ENCODE measurements at places on chromosomes 5 and 9. TPM values are rescaled to one million over a fixed set of nuclear protein-coding genes. Genes with fewer than 3 reads are reported as not detected.
A peak's percentile ranks its signal among the peaks of the same experiment; 100 is the strongest.

The ACER2 gene
- total RNA-seq, result 5.6 TPM

The ORM1 gene
- not detected for total RNA-seq

DNA sequence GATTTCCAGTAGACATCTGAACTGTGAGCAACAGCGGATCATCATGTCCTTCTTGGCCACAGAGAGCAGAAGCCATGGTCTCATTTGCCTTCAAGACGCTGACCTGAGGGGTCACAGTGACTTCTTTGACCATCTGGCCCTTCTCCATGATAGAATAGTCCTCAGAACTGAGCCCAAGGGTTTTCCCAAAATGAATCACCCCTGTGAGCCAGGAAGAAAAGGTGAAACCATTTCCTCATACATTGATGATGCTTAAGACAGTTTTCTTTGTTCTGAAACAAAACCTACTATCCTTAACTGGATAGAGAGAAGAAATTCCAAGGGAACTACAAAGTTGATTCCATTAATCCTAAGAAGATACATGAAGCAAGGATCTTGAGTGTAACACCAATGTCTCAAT is 503.9 kb downstream of the CTNND2 start:
- no peak for DNase-seq

- no peak for DNase-seq
Observed at GRCh38 chr9:71353720-71354119, 232.3 kb upstream of the TRPM3 start.

- DNase-seq, result no peak
Observed at GRCh38 chr9:124813501-124814163, 36.7 kb downstream of the OLFML2A start.

DNA sequence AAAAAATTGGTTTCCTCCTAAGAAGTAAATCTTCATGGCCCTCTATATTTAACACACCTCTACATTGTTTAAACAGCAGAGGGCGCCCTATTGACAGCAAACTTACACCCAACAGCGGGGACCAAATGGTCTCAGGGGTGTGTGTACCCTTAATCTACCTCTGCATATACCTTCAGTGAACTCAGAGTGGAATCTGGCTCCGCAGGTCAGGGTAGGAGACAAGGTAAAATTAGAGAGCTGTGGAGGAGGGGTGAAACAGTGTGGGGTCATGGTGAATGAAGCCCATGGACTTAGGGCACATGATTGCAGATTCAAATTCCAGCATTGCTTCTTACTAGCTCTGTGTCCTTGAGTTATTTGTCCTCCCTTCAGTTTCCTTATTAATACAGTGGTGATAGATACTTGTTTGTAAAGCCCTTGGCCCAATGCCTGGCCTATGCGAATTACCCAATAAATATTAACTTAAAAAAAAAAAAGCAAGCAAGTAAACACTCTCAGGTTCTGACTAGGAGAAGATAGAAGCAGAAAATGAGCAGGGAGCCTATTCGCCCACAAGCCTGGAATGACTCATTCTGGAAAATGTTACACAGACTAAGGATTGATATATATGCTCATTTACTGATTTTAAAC is 122.9 kb downstream of the CAVIN4 start:
- DNase-seq, result peak; percentile 34

The FAM153A gene
- total RNA-seq, result not detected

DNA sequence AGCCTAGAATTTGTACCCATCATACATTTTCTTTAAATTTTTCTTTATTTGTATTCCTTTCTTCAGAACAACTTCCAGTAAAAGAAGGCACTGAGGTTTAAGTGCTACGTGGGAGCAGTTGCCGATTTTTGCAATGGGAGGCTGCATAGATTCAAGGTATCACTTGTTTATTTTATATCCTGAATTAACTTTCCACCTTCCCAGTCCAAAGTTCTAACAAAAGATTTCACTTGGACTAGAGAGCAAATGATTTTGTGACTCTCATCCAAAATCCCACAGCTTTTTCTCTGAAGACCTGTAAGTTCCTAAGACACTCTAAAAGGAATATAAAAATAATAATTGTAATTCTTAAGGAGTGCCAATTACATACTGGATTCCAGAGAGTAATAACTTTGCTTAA is 139.1 kb upstream of the SPRY4 start:
- DNase-seq, result no peak

The KCNMB1 gene
- 0.09 TPM for total RNA-seq

DNA sequence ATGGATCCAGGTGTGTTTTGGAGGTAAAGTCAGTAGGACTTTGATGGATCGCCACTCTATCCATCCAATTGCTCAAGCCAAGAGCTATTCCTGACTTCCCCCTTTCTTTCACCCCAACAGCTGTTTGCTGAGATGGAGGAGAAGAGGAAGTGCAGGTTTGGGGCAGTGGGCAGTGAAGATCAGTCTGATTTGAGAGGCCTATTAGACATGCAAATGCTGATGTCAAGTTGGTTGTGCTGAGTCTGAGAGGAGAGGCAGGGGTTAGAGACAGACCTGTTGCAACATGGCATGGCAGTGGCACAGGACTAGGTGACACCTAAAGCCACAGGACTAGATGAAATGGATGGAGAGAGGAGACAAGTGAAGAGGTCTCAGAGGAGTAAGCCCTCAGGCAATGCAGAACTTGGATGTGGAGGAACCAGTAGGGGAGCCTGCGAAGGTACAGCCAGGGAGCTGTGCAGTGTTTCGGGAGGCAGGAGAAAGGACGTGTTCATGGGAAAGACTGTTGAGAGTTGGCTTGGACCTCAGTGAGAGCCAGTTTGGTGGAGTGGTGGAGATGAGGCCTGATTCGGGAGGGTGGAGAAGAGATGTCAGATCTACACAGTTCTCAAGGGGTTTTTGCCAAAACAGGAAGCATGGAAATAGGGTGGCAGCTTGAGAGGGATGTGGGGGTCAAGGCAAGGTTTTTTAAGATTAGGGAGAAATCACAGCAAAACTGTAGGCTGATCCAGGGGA is 175.0 kb downstream of the MACROH2A1 start:
- no peak for DNase-seq

GRCh38 chr9:119544492-119544891 is 175.3 kb upstream of the BRINP1 start:
- no peak for DNase-seq

GRCh38 chr5:56359809-56360685 is 126.9 kb upstream of the ANKRD55 start:
- DNase-seq, result no peak

- DNase-seq, result no peak
Observed at GRCh38 chr9:111222757-111223156, 107.3 kb downstream of the OR2K2 start.

The IL7R gene
- 0.11 TPM for total RNA-seq

The NIPAL4 gene
- total RNA-seq, result not detected

The PCDHGA3 gene
- 0.16 TPM for total RNA-seq

The CER1 gene
- 0.32 TPM for total RNA-seq

The SLC6A19 gene
- total RNA-seq, result not detected

GRCh38 chr9:137462986-137463930 is 4.1 kb upstream of the NSMF start:
- no peak for DNase-seq

- DNase-seq, result no peak
Observed at GRCh38 chr5:39137819-39138451, 63.7 kb upstream of the RICTOR start.

DNA sequence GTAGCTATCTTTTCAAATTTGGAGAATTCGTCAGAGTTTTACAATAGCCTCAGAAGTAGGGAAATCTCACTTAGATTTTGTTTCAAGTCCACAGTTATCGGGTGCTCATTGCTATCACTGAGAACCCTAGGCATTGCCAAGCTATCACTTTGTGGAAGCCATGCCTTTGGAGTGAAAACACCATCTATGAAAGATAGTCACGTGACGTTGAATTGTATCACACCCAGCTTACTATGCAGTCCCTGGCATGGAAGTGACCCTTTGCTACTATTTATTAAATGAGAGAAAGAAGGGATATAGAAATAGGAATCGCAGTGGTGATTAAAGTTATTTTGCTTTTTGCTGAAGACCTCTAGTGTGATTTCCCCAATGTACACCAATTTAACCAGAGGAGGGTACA is 97.2 kb downstream of the AOPEP start:
- no peak for DNase-seq

The ENHO gene
- 12.0 TPM for total RNA-seq

All from neural crest cell (in vitro differentiated cells).